ENCODE measurements at places on chromosomes 2 and 18.

- DNase-seq, result no peak
Measured at GRCh38 chr18:10153924-10154752, 240.3 kb downstream of the VAPA start.

DNA sequence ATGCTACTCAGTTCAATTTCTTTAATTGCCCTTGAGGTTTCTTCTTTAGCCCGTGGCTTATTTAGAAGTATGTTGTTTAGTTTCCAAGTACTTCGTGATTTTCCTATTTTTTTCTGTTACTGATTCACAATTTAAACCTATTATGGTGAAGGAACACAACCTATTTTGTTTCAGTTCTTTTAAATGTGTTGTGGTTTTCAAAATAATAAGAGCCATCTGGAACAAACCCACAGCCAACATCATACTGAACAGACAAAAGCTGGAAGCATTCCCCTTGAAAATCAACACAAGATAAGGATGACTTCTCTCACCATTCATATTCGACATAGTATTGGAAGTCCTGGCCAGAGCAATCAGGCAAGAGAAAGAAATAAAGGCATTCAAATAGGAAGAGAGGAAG lies 155.2 kb downstream of the GALNT1 start:
- DNase-seq, result no peak

DNA sequence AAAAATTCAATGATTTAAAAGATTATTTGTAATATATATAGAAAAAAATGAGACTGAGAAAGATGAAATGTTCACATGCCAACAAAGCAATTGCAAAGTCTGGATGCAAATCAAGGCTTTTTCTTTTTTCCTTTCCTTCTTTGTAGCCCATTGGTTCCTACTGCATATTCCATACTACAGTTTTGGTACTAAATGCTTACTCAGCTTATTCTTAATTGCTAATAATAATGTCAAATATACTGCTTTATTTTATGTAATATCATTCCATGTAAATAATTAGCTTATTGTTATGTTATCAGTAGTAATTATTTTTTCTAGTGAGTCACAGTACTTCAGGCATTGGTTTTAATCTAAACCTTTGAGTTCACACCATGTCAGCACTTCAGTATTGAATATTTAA lies 407.4 kb upstream of the LRRTM1 start:
- no peak for DNase-seq

GRCh38 chr18:49096021-49096420 lies 145.3 kb upstream of the SMAD7 start:
- no peak for DNase-seq

GRCh38 chr2:19579461-19579860 lies 221.0 kb upstream of the OSR1 start:
- no peak for DNase-seq

- DNase-seq, result no peak
Measured at GRCh38 chr18:37986665-37987064, 421.1 kb upstream of the CELF4 start.

GRCh38 chr2:7683196-7683595 lies 766.0 kb downstream of the RNF144A start:
- DNase-seq, result no peak

- no peak for DNase-seq
Measured at GRCh38 chr2:187505065-187505672, 49.1 kb downstream of the TFPI start.

DNA sequence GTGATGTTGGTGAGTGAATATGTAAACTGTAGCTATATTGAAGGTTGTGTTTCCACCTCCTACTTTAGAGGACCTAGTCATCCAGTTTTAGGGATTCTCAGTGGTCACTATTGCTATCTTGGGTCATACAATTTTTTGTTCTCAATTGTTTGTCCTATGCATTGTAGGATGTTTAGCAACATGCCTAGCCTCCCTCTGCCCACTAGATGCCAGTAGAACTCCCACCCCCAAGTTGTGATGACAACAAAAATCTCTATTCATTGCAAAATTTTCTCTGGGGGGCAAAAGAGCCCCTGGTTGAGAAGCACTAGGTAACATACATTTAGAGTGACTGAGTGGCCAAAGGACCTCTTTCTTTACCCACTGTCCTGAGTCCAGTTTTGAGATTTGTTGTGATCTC lies 87.3 kb downstream of the LRRTM4 start:
- DNase-seq, result no peak

- no peak for DNase-seq
Measured at GRCh38 chr2:239015901-239016675, 168.2 kb downstream of the TWIST2 start.

- no peak for DNase-seq
Measured at GRCh38 chr2:233837694-233838229, 16.6 kb downstream of the HJURP start.

- DNase-seq, result no peak
Measured at GRCh38 chr2:239120664-239121063, 272.8 kb downstream of the TWIST2 start.

DNA sequence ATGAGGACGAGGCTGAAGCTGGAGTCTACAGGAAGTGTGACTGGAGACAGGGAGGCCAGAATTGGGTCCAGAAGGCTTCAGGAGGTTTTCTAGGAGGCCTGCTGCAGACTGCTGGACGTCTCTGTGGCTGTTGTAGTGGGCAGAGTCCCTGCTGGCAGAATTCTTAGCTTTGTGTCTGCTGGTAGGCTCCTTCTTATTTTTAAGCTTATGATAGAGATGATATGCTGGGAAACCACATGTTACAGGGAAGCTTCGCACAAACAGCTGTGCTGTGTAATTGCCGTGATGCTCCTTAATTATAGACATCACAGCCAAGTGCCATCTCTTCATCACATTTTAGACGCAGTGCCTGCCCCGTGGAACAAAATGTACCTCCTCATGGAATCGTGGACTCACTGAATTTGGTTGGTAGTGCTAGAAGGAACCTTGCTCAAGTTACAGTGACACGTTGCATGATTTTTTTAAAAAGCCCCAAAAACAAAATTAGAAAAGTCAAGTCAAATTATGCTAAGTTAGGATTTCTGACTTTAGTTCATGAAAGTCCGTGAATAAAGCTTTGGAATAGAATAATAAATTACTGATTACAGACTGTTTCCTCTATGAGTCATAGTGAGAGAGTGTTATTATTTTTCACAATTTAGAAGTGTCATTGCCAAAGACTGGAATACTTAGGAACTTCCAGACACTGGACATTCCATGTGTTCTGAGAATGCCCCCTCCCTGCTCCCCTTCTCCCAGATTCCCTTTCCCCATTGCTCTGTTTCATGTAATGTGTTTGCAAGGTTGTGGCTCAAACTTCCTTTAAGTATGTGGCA lies 144.1 kb downstream of the FHOD3 start:
- no peak for DNase-seq

DNA sequence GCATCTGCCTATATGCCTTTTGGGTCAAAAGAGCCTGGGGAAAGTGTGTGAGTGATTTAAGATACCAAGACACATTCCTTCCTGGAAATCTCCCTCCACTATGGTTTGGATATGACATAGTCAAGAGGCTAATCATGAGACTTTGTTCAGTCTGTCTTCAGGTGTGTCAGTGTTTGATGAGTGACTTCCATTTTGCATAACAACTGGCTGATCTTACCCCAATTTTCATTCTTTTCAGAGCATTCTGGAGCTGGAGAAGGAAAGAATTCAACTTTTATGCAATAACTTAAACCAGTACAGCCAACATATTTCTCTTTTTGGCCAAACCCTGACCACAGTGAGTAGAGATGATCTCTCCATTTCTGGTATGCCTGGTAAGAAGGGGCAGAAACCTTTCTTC lies 39.4 kb downstream of the SPC25 start:
- no peak for DNase-seq

- no peak for DNase-seq
Measured at GRCh38 chr2:30155889-30156658, 9.3 kb downstream of the YPEL5 start.

- no peak for DNase-seq
Measured at GRCh38 chr2:217040099-217040498, 180.2 kb upstream of the TNP1 start.

DNA sequence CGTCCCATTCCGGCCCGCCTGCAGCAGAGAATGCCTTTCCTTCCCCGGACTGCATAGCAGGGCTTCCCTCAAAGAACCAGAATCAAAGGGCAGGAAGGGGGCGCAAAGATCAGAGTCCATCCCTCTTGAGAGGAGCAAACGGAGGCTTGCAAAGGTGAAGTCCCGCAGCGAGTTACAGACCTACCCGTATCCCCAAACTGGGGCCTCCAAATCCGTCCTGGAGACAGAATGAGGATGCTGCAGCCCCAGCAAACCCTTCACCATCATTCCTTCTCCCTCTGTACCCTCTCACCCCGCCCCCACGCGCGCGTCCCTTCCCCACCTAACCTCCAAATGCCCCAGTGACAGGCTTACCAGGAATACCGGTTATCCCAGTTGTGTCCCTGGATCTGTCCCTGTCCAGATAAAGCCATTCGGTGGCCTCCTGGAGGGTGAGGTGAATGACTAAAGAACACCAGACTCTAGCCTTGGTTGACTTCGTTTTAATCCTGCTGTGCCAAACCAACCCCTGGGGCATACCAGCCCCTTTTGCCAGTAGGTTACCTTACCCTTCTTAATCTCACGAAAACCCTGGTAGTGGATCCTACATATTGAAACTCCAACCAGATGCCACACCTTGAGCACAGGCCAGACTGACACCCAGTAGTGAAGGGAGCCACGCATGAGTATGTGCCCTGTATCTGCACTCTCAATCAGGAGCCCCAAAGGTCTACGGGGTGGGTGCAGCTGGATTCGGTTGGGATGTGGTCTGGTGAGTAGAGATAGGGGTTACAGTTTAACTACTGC lies 961 bp upstream of the SLC40A1 start:
- no peak for DNase-seq

- no peak for DNase-seq
Measured at GRCh38 chr18:58355243-58355642, 273.6 kb downstream of the ALPK2 start.

- DNase-seq, result no peak
Measured at GRCh38 chr2:190755772-190756415, 107.0 kb downstream of the NAB1 start.

DNA sequence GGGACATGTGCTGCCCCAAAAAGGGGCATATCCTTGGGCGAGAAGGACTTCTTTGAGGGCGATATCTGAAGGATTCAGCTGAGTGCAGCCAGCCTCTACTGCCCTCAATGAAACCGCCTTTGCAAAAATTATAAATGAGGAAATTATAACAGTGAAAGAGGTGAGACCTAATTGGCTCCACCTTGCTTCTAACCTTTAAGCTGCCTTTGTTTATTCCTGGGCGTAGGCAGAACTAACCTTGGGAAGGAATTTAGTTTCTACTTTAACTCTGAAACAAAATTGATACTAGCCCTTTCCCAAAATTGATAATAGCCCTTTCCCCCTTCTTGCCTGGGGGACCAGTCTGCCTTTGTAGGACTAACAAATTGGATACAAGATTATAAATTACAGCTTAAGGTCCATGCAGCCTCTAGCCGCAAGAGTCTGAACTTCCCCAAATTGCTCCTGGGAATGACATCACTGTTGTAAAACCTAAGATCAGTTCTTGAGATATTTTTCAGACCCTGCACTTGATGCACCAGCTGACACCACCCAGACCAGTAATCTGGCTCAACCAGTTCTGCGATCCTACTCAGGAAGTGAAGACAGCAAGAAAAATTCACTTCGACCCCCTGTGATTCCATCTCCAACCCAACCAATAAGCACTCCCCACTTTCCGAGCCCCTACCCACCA lies 36.0 kb upstream of the ASAP2 start:
- no peak for DNase-seq

GRCh38 chr2:85216927-85217326 lies 83.7 kb downstream of the TCF7L1 start:
- DNase-seq, result no peak

GRCh38 chr2:26650713-26651469 lies 9.7 kb upstream of the CIB4 start:
- no peak for DNase-seq

DNA sequence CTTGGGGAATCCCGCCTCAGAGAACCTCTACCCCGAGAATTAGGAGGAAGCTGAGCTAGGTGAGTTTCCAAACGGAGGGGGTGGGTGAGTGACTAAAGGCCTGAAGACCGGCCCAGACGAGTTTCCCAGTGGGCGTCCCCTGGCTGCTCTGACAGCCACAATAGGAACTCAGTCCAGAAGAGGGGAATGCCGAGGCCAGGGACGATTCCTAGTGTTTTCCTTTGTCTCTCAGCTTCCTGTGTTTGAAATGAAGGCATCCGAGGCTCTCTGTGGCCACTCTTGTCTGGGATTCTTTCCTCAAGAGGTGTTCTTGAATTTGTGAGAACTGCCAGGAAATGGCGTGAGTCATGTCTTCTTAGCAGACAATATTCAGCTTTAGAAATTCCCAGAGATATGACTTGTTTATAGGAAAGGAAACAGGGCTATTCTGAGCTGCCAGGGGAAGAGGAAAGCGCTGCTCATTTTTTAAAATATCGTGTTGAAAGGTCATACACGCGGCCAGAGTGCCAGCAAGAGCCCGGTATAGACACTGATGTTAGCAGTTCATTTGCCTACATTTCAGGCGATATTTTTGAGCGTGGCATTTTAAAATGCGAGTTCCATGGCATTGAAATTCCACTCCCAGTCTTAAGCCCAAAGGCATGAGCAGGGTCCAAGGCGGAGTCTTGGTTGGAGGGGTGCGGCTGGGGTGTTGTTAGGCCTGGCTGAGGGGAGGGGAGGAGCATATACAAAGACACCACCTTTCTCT lies 169.1 kb upstream of the KLF7 start:
- no peak for DNase-seq

DNA sequence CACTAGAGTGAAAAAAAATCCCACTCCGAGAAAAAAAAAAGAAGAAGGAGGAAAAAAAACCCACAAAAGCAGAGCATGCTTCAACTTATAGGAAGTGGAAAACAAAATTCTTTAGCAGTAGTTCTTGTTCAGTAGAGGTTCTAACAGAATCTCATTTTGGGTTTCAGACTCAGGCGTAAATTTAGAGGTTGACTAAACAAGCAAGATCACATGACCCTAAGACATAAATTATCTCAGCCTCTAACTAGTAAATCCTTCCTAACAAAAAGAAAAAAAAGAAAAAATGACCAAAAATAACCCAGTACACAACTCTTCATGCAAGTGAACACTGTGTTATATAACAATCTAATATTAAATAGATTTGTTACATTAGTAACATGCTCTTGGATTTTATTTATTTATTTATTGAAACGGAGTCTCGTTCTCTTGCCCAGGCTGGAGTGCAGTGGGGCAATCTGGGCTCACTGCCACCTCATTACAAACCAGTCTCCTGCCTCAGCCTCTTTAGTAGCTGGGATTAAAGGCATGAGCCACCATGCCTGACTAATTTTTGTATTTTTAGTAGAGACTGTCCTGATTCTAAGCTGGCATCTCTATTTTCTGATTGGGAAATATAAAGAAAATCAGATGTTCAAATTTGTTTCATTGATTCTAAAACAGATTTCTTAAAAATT lies 35.4 kb downstream of the PPP4R3B start:
- no peak for DNase-seq

DNA sequence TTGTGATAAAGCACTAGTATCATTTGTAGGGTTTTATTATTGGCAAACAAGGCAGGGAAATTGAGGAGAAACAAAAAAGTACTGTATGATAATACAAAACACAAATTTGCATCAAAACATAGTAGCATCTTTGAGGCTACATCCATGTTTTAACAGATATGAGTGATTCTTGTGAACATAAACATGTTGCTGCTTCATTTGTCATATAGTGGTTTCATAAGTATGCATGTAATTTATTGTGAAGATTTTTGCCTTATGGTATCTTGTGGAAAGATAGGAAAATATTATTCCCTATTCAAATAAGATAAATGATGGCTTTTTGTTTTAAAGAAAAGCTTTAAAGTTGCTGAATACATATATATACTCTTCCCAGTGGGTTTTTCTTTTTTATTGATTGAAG lies 60.3 kb downstream of the VRK2 start:
- DNase-seq, result no peak

- DNase-seq, result no peak
Measured at GRCh38 chr2:41042343-41042742, 590.5 kb upstream of the SLC8A1 start.

- no peak for DNase-seq
Measured at GRCh38 chr2:217913436-217913835, 89.4 kb downstream of the TNS1 start.
